ENCODE measurements at places on chromosomes 3 and 15. TPM values are rescaled to one million over a fixed set of nuclear protein-coding genes. Genes with fewer than 3 reads are reported as not detected.
A peak's percentile ranks its signal among the peaks of the same experiment; 100 is the strongest.

Gene NEK10
- total RNA-seq = 2.0 TPM

DNA sequence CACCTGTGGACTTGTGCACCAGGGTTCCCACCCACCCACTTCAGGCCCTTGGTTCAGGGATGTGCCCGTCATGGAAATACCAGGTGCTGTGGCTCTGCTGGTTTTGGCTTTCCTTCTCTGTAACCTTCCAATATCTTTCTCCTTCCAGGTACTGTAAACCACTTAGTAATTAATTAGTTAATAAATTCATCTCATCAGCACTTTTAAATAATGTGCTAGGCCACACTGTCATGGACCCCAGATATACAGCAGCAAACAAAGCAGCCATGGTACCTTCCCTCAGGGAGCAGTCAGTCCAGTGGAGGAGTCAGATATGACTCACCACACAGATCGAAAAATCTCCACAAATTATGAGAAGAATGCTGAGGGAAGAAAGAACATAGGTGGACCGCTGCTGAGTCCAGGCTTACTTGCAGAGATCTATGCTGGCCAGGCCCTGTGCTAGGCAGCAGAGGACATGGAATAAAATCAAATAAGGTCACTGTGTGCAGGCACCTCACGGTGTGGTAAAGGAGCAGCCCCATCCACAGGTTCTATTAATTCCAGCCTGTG lies 6.8 kb upstream of the GATA2 start:
- DNase-seq = no peak

Gene POLQ
- total RNA-seq = 14.7 TPM

- peak; percentile 41 for DNase-seq
Measured at GRCh38 chr15:73367624-73368300, 996 bp downstream of the HCN4 start.

DNA sequence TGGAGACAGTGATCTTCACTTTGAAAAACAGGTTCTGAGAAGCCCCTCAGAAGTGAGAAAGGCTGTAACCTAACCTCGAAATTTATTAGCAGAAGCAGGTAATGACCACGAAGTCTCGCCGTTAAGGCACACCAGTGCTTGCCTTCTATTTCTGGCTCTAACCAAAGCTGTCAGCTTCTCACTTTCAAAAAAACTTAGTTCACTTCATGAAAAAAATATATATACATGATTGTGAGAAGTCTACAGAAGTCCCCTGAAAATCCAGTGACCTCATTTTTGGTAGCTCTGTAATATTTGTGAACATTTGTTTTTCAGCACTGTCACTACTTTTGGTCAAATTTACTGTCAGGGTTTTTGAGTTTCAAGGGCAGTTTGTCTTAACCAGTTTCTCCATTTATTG lies 19.1 kb upstream of the AKAP13 start:
- DNase-seq = no peak

Gene CASR
- total RNA-seq = 0.56 TPM

DNA sequence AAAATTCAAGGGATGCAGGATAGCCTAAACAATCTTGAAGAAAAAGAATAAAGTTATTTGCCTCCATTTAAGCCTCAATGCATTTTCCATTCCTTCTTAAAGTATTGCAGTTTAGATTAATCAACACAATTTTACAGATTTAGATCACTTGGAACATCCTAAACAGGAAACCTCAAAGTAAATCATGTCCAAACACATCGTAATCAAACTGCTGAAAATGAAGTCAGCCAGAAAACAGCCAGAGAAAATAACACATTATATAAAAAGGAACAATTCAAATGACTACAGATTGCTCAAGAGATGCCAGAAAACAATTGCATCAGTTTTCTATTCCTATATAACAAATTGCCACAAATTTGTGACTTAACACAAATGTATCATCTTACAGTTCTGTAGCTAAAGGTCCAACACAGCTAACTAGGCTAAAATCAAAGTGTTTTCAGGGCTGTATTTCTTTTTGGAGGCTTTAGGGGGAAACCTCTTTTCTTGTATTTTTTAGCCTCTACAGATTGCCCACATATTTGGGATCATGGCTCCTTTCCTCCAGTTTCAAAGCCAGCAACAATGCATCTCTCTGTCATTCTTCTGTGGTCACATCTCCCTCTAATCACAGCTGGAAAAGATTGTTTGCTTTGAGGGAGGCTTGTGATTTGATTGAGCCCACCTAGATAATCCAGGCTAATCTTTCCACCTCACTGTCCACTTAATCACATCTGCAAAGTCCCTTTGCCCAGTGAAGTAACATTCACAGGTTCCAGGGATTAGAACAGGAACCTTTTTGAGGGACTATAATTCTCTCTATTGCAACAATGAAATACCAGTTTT lies 543.3 kb upstream of the UBE2E2 start:
- DNase-seq = no peak

DNA sequence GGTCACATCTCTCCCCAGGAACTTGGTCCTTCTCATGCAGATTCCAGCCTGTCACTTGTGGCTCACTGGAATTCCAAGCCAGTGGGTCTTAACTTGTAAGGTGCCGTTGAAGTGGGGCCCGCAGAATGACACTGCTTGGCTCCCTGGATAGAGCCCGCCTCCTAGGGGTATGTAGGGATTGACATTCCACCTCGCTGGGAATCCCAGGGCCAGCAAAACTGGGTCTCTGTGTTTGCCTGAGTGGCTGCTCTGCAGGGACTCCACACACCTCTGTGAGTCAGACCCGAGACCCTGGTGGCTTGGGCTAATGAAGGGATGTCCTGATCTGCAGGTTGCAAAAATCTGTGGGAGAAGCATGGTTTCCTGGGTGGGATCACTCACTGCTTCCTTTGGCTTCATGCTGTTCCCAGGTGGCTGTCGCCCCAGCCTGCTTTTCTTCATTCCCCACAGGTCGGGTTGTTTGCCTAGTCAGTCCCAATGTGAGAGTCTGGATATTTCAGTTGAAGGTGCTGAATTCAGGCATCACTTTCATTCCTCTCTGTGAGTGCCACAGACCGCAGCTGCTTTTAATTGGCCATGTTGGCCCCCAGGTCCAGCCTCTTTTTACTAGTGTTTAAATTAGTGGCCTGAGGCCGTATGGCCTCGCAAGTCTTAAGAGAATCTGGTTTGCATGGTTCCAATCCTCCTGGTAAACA lies 156.0 kb upstream of the TRIM42 start:
- DNase-seq = peak; percentile 65

Gene HRH1
- 0.35 TPM for total RNA-seq

- peak; percentile 16 for DNase-seq
Measured at GRCh38 chr3:43153216-43154083, 47.6 kb upstream of the POMGNT2 start.

- DNase-seq = peak; percentile 83
Measured at GRCh38 chr3:170689296-170689829, 103.5 kb upstream of the SLC7A14 start.

DNA sequence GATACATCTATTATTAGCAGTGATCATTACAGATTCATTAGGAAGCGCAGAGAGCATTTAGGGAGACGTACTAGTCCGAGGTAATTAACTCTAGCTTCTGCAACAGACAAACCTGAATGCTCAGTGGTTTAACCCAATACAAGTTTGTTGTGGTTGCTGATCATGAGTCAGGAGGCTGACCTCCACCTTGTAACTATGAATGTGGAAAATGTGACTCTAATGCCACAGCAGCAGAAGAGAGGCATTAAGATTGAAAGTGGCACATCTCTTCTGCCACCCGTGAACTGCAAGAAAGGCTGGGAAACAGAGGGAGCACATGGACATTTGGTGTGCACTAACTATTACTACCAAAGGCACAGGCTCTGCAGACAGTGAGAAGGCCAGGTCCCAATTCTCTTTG lies 71.2 kb upstream of the C3orf80 start:
- no peak for DNase-seq

DNA sequence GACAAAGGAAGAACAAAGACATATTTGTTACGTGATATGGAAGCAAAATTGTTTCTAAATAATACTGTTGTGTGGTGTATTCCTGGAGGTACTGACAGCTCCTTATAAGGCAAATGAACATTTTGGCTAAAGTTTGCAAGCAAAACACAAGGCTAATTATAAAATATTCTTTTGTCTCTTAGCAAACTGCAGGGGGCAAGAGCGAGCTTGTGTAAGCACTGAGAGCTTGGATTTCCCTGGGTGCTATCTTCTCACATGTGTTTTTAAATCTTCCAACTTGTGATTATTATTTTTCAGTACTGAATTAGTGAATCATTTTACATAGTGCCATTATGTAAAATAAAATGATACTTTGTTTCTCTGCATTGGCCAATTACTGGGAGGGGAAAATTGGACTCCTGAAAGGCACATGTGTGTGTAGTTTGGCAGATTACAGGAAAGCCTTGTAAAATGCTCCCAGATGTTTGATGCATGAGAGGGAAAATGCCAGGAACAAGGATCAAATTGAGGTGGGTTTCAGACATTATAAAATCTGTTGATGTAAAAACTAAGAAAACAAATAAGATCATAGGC lies 611.5 kb downstream of the AGBL1 start:
- DNase-seq = peak; percentile 60

GRCh38 chr15:68781766-68782588 lies 38.7 kb downstream of the ANP32A start:
- no peak for DNase-seq

- DNase-seq = no peak
Measured at GRCh38 chr15:101191242-101191641, 60.6 kb downstream of the CHSY1 start.

- peak; percentile 65 for DNase-seq
Measured at GRCh38 chr3:107384907-107385306, 7.7 kb downstream of the CCDC54 start.

Gene TIGIT
- not detected for total RNA-seq

Gene CAND2
- total RNA-seq = 16.5 TPM

DNA sequence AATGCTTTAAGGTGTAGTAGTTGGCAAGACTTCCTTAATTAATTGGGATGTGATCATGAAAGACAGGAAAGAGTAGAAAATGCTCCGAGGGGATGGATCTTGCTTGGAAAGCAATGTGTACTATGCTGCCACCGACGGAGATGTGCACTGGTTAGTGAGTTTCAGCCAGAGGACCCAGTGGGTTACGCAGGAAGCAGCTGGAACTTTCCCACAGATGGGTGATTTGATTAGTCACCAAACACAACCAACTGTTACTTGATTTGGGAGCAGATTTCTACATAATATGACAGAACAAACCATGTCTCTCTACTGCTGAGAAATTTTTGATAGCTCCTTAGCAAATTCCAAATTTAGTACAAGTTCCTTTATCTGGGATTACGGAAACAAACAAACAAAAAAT lies 245.4 kb upstream of the MCTP2 start:
- no peak for DNase-seq

DNA sequence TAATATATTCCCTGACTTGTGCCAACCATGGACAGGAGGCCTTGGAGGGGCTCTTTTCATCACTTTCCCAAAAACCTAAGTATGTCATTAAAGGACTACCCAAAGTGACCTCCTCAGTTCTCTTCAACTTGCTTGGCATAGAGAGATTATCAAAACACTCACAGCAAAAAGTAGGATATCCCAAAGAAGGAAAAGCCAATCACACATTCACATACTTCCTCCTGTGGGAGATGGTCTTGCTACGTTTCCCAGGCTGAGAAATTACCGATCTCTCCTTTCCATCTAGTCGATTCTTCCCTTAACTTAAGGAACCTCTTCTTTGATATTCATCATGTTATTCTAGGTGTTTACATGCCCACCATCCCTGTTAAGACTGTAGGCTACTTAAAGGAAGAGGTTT lies 9.1 kb downstream of the DPPA4 start:
- no peak for DNase-seq

Gene ECE2
- total RNA-seq = 0.24 TPM

GRCh38 chr15:31301673-31301990 lies 25.0 kb upstream of the KLF13 start:
- DNase-seq = no peak

Gene ARRDC4
- 6.9 TPM for total RNA-seq

DNA sequence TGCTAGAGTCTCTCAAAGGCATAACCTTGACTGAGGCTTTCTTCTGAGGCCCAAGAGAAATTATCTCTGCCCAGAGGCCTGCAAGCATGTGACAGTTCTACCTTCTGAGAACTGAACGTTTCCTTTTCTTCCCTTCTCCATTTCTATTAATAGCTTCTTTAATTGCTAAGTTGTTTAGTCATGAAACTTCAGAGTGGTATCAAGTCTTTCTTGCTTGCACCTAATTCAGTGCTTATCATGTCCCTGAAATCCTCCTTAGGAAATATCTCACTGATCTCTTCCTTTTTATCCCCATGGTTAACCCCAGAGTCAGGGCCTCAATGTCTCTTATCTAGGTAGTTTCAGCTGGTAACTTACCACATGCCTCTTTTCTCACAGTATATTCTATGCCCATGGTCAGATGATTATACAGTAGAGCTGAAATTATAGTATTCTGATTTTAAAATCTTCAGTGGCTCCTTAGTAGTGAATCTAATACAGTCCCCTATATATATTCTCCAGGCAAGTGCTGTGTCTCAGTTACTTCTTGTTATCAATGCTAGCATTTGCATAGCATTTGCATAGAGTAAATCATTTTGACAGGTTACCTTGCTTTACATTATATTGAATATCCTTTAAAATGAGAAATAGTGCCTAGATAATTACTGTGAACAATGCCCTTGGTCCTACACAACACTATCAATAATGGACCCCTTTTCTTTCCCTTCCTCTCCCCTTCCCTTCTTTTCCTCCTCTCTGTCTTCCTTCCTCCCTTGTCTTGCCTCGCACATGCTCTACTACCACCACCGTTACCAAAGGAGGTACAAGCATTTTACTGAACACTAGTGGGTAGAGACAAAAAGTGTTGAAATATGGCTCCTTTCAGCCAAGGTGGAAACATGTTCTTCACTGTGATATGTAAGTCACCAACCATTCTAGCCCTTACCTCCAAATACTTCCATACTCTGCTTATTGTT lies 33.0 kb downstream of the KBTBD8 start:
- DNase-seq = no peak

DNA sequence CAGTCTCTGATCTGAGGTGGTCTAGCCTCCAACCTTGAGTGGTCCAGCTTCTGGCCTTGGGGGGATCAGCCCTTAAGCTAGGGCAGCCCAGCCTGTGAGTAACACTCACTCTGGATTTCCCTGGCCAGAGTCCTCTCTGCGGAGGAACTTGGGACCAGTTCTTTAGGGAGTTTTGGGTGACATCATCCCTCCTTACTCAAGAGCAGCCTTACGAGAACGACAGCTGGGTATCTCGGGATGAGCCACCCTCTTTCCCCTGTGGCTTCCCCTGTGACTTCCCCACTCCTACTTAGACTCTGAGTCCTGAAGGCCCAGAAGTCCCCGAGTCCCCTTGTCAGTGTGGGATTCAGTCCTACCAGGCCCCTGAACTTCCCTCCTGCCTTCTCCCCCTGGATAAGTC lies 10.2 kb upstream of the PLXND1 start:
- DNase-seq = no peak

DNA sequence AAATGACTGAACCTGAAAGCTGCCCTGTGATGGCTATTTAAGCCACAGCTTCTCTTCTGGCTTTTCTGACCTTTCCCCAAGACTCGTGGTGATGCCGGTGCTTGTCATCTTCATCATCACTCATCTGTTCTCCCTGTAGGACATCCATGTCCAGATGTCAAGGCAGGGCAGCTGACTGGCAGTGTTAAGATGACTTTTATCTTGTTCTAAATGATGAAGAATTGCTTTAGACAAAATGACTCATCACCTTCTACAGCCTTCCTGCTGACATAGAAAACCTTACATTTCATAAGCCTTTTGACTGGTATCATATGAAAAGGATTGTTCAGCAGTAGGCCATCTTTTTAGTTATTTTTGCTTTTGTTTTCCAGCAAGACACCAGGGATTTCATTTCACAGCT lies 67.0 kb upstream of the GPR149 start:
- DNase-seq = no peak

- DNase-seq = no peak
Measured at GRCh38 chr3:21067031-21067813, 683.8 kb downstream of the ZNF385D start.
